Heart right ventricle (tissue), 16 donors: ENCODE measurements at places on chromosomes 4 and X.

GRCh38 chrX:109403922-109404321, 78.0 kb downstream of the GUCY2F start:
- DNase-seq = no peak

DNA sequence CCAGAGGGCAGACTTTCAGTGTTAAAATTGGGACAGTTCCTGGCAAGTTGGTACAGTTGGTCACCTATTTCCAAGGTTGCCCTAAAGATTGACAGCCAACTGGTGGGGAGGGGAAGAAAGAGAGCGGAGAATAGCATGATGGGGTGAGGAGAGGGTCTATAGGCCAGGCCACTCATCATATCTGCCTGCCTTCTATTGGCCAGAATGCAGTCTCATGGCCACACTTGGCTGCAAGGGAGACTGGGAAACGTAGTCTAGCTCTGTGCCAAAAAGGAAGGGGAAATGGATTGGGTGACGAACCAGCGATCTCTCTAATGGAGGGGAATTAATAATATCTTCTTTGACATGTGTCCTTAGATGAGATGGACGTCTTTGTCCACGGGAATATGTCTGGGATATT, 197.4 kb upstream of the ATP6AP2 start:
- no peak for DNase-seq

- DNase-seq = no peak
These were observed 1090.5 kb downstream of the PCDH18 start for GRCh38 chr4:136441629-136442282.

DNA sequence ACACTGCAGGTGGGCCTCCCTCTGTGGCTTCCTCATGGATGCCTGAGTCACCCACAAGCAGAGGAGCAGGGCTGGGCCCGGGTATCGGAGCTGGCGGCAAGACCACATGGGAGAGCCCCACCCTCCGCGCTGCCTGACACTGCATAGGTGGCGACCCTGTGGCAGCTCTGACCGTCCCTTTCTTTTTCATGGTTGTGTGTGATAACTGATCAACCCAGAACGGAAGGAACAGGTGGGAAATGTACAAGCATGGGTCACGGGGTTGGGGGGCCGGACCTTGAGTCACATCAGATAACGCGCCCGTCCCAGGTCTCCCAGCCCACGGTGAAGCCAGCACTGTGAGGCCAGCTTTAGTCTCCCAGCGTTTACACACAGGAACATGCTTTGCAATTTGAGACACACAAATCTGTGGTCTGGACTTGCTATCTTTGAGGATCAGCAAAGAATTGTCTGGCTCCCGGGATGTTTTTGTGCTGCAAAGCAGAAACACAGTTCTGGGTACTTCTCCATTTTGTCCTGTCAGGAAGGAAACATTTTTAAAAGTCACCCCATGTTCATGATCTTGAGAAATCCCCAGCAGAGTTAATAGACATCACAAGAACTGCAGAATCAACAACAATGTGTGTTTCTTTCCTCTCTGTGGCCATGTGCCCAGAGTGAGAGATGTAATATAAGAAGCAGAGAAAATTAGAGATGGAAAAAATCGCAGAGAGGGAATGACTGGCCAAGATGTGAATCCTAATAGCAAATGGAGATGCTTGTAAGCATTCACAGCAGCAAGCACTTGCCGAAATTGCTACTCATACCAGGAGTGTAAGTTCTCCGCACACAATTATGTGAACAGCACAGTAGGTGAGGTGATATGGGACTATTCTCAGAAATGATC, 70.1 kb upstream of the CBR4 start:
- peak; percentile 50 for DNase-seq
